Suppressor macrophage (primary cell): ENCODE measurements at places on chromosomes 2 and 18.

GRCh38 chr2:120247851-120248250 is 4.8 kb upstream of the RALB start:
- no peak for DNase-seq

DNA sequence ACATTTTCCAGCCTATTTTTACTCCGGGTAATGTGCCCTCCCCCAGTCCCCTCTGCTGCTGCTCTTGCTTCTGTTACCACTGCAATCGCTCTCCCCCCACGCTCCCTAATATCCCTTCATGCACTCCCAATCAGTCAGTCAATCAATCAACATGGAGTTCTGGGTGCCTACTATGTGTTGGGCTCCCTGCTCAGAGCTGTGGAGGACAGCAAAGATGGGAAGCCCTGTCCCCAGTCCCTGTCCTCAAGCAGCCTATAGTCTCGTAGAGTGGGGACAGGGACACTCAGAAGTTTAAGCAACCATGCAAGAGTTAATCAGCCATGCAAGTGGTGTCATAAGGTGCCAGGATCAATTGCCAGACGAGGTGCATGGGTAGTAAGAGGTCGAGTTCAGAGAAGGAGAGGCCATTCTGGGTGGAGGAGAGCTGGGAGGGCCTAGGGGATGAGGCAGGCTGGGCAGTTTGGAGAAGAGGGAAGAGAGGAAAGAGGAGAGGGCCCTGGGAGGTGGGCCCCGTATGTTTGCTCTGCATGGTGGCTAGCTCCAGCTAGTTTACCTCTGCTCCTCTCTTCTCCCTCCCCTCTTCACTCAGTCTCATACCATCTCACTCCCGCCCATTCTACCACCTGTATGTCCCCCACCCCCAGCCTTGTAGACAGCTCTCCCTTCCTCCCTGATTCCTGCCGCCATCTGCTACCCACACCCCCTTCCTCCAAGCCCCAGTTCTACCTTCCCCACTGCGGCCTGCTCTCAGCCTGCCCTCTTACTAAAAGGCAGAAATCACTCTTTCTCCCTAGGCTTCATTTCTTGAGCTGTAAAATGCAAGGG is 3.9 kb downstream of the ASIC4 start:
- DNase-seq: no peak

- peak; percentile 99 for DNase-seq
Measured at GRCh38 chr2:177263451-177264208, 897 bp downstream of the NFE2L2 start.

- no peak for DNase-seq
Measured at GRCh38 chr2:10226038-10226724, 76.5 kb upstream of the HPCAL1 start.

GRCh38 chr2:168355121-168355520 is 101.0 kb upstream of the CERS6 start:
- DNase-seq: no peak

DNA sequence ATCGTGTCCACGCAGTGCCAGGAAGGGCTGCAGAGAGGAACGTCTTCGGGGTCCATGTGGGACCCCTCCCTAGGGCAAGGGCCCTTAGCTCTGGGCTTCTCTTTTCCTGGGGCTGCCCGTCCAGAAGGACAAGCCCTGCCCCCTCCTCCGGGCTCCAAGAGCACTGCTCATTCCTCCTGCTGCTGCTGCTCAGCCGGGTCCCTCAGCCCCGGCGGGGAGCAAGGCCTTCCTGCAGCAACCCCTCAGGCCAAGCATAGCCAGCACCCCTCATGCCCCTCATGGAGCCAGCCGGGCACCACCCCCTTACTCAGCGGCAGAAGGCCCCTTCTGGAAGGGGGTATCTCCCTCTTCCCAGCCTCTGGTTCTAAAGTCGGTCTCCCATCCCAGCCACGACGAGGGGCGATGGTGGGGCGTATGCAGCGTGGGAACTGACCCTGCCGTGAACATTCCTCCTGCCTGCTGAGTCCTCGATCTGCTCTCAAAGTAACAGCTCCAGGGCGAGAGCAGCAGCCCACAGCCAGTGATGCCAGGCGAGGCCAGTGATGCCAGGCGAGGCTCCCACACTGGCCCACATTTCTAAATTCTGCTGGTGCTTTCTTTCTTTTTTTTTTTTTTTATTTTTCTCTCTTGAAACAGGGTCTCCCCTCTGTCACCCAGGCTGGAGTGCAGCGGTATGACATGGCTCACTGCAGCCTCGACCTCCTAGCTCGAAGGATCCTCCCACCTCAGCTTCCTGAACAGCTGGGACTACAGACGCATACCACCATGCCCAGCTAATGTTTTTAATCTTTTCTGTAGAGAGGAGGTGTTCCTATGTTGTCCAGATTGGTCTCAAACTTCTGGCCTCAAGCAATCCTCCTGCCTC is 99.7 kb downstream of the HDAC4 start:
- DNase-seq: no peak

GRCh38 chr2:144162652-144163051 is 357.3 kb downstream of the ZEB2 start:
- no peak for DNase-seq

DNA sequence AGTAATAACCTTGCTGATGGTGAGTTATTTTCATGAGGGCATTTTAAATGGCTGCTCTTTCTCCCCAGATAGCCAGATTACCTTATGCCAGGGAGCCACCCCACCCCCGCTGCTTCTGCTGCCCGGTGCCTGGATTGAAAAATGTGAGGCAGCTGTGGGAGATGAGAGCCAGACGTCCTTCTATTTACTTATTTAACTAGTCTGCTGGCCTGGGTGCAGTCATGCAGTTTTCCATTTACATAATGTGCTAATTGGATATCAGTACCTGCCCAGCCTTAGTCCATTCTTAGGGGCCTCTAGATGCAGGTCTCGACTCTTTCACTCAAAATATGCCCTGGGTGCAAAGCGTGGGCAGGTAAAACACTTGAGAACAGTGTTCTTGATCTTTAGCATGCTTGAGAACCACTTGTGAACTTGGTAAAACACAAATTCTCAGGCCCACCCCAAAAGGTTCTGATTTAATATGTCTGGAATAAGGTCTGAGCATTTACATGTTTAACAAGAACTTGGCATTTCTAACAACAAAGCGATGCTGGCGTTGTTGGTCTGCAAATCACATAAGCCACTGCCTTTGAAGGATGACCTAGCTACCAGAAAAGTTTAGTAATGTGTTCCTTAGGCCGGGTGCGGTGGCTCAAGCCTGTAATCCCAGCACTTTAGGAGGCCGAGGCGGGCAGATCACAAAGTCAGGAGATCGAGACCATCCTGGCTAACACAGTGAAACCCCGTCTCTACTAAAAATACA is 154.3 kb downstream of the NRP2 start:
- no peak for DNase-seq

DNA sequence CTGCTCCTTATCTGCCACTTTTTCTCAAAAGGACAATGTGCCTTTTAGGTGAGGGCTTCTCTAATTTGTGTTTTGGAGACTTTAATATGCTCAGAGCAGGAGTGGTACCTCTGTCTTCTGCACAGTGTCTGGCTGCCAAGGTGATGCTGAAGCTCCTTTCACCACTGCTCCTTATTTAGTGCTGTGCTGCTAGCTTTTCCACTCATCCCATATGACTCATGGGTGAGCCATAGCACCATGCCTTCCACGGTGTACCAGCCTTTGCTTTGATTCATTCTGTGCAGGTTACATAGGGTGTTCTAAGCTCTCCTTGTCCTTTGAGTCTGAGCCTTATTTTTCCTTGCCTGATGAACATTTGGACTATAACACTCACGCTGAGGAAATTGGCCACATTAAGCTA is 202.4 kb downstream of the ARL6IP6 start:
- no peak for DNase-seq

DNA sequence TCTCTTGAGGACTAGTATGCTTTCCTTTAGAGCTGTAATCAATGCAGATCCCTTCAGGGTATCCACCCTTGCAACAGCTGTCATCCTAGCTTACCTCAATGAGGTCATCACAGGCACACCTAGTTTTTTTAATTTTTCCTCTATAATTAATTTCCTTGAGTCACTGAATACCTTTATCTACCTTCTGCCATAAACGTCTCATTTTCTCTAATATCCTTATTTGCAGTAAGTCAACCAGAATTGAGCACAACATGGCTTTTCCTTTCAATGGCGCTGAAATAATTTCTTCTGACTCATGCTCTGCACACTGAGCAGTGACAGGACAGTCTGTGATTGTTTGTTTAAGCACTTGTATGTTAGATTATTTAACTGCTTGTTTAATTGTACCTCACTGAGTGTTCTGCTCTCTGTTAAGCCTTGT is 49.4 kb downstream of the ETAA1 start:
- DNase-seq: no peak

GRCh38 chr2:37790019-37790418 is 118.6 kb upstream of the CDC42EP3 start:
- peak; percentile 41 for DNase-seq

GRCh38 chr18:53952700-53953099 is 271.8 kb downstream of the MBD2 start:
- DNase-seq: no peak

DNA sequence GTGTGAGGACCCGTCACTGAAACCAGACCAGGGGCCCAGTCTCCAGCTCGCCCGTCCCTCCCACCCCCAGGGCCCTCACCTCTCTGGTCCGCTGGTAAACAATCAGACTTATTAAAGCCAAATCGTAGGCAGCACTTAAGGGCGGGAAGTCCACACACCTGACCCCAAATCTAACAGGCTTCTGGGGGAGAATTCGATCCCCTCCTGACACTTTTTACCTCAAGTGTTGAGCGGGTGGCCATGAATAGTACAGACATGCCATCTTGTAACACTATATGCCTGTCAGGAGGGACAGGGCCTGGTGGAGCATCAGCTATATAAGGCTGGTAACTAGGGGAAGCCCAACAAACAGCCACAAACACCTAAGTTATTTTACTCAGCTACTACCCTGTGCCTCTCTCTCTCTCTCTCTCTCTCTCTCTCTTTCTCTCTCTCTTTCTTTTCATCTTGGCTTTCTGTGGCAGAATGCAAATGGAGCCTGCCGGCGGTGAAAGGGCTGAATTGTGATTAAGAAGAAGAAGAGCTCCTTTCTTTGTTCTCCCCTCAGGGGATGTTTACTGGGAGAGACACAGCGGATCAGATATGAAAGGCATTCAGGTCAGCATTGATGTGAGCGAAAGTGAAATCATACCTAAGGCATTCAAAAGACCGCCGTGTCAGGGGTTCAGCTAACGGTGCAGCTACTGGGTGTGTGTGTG is 9.5 kb downstream of the ZEB2 start:
- DNase-seq: peak; percentile 45

DNA sequence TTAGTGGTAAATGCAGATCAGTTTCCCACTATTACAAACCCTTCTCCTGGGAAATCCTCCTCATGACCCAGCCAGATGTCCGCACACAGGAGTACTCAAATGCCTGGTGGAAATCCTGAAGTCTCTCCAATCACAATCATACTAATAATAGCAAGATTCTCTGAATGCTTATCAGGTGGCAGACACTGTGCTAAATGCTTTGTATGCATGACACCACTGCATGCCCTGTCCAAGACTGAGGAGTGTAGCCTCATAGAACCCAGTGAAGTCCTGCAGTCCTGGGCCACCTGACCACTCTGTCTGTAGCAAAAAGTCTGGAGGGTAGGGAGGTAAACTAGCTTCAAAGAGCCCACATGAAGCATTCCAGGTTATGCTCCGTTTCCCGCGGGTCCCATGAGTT is 434.8 kb upstream of the CHST9 start:
- no peak for DNase-seq

- no peak for DNase-seq
Measured at GRCh38 chr2:32450851-32451250, 94.0 kb downstream of the BIRC6 start.

GRCh38 chr2:162828545-162828944 is 10.0 kb downstream of the KCNH7 start:
- no peak for DNase-seq

DNA sequence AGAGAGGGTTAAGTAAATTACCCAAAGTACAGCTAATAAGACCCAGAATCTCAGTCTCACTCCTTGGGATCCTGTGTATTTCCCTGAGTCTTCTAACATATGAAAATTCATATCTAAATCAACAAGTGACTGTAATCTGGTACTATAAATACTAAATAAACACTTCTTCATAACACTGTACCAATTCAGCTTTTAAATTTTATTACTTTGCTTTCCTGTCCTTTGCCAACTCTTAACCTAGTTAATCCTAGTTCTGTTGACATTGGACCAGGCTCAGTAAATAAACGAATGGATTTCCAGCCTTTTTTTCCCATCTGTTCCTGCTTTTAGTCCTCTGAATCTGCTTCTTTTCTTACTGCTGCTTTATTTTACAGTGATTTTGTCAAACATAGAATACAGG is 13.8 kb downstream of the MRPL35 start:
- DNase-seq: no peak

- peak; percentile 16 for DNase-seq
Measured at GRCh38 chr2:152407204-152407721, 72.3 kb downstream of the FMNL2 start.

- no peak for DNase-seq
Measured at GRCh38 chr2:235052514-235053354, 100.9 kb downstream of the SH3BP4 start.

- DNase-seq: no peak
Measured at GRCh38 chr18:59691996-59692395, 5.2 kb downstream of the CCBE1 start.

- no peak for DNase-seq
Measured at GRCh38 chr2:101106453-101107181, 44.6 kb downstream of the TBC1D8 start.

DNA sequence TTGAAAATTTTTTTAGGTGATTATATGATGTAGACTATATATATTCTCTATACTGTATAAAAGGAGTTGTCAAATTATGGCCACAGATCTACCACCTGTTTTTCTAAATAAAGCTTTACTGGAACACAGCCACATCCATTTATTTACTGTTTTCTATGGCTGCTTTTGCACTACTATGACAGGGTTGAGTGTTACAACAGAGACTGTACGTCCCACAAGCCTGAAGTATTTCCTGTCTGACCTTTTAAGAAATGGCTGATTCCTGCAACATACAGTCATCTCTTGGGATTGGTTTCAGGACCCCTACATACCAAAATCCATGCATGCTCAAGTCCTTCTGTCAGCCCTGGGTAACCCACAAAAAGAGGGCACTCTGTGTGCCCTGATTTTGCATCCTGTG is 508.3 kb downstream of the TSN start:
- DNase-seq: no peak

DNA sequence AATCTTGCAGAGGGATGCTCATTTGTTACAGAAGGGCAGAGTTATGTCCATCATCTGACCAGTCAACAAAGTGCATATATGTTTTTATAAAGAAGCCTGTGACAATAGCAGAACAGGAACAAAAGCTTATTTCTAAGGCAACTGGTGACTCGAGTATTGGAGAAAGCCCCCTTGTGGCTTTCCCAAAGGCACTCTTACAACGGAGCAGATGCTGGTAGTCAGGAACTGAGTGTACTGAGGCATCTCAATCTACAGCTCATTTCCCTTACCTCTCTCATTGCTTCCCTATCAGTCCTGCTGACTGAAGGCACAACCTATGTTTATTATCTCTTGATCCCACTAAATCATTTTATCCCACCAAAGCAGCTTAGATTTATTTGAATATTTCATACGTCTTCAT is 557.1 kb upstream of the CHAC2 start:
- DNase-seq: no peak

DNA sequence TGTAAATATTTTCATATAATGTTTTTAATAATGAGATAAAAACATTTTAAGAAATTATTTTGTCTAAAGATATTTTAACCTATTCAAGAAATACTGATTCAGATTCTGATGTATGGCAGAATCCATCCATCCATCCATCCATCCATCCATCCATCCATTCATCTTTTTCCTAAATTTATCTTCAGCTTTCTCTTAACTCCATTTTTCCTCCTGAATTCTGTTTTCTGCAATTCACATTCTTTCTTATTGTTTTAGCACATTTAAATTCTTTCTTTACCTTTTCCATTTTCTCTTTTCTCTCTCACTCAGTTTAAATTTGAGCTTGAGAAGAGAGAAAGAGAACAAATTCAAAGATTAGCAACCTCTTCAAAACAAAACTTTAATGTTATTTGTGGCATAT is 3.6 kb downstream of the LRP1B start:
- DNase-seq: no peak
